Metanephros (tissue), 2 donors: ENCODE measurements at places on chromosomes 3 and 15. TPM values are rescaled to one million over a fixed set of nuclear protein-coding genes. Genes with fewer than 3 reads are reported as not detected.

The FAM174B gene
- 17.9 TPM for total RNA-seq

The WDR82 gene
- total RNA-seq, result 74.4 TPM

The ROPN1 gene
- total RNA-seq, result not detected

The GNAT1 gene
- not detected for total RNA-seq

The CRYGS gene
- 2.9 TPM for total RNA-seq
